ENCODE measurements at places on chromosomes 1 and 21.

DNA sequence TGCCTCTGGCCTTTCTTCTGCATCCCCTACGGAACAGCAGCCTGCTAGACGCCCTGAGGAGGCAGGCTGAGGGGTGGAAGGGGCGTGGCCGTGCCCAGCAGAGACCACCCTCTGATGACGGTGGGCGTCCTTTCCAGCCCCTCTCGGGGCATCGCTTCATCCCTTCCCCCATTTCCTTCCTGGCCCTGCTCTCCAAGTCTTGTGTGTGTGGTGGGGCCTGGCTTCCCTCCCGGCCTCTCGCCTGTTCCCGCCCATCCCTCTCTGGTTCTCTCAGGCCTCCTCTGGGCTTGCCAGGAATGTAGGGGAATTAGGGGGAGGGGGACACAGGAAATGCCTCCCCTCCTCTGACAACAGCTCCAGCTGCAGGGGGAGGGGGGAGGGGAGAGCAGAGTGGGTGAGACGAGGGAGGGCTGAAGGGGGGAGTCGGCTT is 51.1 kb downstream of the SKI start:
- peak; percentile 78 for DNase-seq

DNA sequence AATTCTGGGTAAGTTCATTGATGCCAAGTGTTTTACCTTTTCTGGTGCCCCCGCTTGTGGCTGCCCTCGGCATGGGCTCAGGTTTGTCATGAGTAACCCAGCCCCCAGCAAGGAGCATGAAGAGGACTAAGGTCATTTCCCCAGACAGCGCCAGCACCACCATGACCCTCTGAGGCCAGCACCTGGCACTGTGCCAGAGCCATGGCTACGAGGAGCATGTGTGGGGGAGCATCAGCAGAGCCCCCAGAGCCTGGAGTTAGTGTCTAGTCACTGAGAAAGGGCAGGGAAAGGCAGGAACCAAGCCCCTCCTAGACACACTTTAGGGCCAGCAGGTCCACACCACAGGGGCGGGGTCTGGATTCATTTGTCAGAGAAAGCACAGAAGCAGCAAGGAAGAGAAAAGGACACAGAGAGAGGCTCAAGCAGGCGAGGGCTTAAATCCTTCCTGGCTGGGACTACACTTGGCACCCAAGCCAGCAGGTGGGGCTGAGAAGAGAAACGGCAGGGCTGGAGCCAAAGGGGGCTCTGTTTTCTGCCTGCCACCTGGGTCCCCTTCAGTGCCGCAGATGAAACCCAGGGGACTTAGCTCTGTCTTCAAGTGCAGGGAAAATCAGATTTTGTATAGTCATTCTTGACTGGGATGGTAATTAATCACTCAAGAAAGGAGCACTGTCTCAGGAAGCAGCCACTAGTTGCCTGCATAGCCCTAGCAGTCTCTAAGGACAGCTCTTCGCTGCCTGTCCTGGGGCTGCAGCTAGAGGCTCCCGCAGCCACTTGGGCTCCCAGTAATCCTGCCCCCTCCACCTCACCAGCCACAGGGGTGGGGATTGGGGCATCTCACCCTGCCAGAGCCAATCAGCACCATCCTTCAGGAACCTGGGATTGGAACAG is 79.6 kb upstream of the ZC3H12A start:
- no peak for DNase-seq

GRCh38 chr21:34147792-34148418 is 74.5 kb downstream of the MRPS6 start:
- DNase-seq = peak; percentile 32

DNA sequence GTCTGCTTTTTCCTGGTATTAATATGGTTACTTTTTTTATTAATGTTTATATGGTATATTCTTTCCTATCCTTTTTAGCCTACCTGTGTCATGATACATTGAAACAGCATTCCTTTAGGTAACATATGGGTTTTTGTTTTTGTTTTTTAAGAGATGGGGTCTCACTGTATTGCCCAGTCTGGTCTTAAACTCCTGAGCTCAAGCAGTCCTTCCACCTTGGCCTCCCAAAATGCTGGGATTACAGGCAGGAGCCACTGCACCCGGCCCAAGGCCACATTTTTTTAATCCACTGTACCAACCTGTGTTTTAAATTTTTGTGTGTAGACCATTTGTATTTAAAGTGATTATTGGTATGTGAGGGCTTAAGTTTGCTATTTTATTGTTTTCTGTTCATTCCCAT is 43.1 kb downstream of the PKN2 start:
- DNase-seq = no peak

- no peak for DNase-seq
Measured at GRCh38 chr1:179177615-179178014, 51.9 kb downstream of the ABL2 start.

DNA sequence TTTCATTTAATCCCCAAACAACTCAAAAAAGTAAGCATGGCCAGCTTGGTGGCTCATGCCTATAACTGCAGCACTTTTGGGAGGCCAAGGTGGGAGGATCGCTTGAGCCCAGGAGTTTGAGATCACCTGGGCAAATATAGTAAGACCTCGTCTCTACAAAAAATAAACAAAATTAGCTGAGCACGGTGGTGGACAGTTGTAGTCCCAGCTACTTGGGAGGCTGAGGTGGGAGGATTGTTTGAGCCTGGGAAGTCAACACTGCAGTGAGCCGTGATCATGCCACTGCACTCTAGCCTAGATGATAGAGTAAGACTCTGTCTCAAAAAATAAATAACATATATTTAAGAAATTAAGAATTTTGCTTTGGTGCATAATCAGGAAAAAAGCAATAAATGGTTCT is 6.1 kb upstream of the AKR1A1 start:
- DNase-seq = no peak

DNA sequence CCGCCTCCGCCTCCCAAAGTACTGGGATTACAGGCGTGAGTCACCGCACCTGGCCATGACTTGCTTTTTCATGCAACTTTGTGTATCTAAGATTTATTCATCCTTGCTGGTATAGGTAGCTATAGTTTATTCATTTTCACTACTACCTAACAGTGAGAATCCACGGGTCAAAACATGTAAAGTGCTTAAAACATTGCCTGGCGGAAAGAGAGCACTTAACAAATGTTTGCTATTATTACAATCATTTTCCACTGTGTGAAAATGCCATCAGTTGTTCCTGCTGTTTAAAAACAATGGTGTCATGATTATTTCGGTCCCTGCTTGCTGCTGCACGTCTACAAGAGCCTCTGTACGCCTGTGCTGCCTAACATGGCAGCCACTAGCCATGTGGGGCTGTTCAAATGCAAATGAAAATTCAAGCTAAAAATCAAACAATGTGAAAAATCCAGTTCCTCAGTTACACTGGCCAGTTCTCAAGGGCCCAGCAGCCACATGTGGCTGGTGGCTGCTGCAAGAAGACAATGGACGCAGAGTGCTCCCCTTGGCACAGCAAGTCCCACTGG is 65.1 kb downstream of the CLSTN1 start:
- no peak for DNase-seq

- DNase-seq = no peak
Measured at GRCh38 chr1:6506210-6507036, 15.0 kb upstream of the PLEKHG5 start.

DNA sequence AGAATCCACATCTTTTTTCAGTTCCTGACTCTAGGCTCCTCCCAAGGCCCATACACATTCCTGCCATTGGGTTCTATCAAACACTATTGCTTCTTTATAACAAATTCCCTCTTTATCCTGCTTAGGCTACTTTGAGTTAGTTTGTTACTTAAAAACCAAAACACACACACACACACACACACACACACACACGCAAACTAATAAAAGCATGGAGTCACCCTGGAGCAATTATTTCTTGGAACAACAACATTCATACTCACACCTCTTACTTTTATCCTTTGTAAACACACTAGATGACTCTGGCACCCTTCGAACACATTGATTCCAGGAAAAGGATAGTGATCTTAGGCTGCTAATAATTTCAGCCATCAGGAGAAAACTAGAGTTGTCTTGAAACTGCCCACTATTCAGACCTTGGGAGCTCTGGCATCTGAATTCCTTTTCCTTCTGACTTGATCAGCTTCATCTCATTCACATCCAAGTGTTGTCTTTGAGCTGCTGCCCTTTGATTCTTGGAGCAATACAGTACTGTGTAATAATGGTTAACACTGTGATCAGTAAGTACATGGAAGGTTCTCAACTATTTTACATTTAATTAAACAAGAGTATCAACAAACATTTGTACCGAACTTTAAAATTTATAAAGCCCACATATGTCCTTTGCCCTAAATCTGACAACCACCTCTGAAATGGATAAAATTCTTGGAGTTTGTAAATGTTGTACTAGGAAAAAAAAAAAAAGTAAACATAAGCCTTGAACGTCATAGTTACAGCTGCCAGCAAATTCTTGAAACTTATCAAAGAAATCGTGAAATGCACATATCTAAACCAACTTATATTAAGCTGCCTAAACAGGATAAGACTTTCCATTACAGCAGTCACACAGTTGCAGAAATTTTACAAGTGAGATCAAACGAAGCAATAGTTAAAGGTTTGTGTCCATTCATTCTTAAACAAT is 2.8 kb upstream of the SEC22B start:
- peak; percentile 39 for DNase-seq

- peak; percentile 41 for DNase-seq
Measured at GRCh38 chr1:47231301-47232186, 481 bp downstream of the TAL1 start.

DNA sequence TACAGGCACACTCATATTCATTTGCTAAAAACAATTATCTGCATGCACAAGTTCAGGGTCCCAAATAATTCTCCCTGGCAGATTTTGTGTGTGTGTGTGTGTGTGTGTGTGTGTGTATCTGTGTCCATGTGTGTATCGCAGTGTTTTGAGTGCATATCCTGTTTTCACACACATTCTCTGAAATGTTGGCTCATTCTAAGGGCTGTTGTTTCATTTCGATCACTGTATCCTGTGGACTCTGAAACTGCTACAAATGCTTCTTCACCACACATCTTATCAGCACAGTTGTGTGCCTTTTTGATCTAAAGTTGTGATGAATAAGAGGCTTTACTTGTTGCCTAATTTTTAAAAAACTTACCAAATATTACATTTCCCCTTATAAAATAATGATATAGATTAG is 34.6 kb downstream of the NR5A2 start:
- DNase-seq = no peak

GRCh38 chr1:227362039-227362438 is 43.7 kb upstream of the CDC42BPA start:
- DNase-seq = no peak

- no peak for DNase-seq
Measured at GRCh38 chr1:231610388-231610787, 16.2 kb upstream of the DISC1 start.

GRCh38 chr1:88462488-88463261 is 221.4 kb upstream of the PKN2 start:
- peak; percentile 64 for DNase-seq

- no peak for DNase-seq
Measured at GRCh38 chr1:18332576-18332975, 148.2 kb upstream of the KLHDC7A start.

DNA sequence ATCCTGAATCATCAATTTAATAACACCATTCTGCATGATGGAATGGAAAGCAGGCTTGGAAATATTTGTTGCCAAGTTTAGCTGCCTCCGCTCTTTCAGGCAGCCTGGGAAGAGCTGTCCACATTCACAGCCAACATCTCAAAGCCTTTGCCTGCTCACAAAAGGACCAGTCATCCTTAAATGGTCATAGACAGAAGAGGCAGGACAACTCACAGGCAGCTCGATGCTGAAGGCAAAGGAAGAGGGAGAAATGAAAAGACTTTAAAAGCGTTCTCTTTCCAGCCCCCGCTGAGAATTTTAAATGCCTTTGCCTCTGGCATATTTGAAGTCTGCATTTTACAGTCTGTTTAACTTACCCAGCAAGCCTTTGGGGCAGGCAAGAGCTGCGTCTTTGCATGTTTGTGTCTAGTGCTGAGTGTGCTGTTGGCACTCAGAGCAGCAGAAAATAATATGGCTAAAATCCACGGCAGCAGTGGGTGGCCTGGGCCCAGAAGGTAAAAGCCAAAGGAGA is 68.9 kb downstream of the NMNAT2 start:
- DNase-seq = peak; percentile 25

DNA sequence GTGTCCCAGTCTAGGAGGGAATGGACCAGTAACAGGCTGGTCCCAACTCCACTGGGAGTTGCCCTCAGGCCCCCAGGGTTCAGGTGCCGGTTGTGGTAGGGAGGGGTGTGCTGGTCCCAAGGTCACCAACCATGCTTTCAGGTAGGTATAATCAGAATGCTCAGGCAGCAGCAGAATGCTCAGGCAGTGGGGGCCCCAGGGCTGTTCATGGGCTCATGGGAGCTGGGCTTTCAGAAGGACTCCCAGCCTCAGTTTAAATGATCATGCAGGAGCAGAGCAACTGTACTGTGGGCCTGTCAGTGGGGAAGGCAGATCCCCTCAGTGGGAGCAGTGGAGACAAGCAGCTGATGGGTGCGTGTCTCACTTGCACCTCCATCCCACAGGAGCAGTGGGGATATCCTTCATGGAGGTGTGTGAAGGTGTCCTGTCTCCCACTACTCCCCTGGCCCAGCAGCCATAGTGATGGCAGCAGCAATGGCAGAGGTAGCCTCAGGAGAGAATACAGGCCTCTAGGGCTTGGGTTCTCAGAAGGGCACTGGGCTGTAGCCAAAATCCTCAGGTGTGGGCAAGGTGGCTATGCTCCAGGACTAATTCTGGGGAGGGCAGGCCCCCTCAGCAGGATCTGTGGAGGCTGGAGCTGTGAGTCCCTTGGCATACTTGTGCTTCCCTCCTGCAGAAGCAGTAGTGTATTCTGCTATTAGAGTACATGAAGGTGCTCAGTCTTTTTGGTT is 917.3 kb upstream of the B3GALT2 start:
- no peak for DNase-seq

- DNase-seq = no peak
Measured at GRCh38 chr1:86701731-86702130, 2.6 kb upstream of the SH3GLB1 start.

GRCh38 chr1:218383051-218383450 is 37.9 kb downstream of the TGFB2 start:
- no peak for DNase-seq

DNA sequence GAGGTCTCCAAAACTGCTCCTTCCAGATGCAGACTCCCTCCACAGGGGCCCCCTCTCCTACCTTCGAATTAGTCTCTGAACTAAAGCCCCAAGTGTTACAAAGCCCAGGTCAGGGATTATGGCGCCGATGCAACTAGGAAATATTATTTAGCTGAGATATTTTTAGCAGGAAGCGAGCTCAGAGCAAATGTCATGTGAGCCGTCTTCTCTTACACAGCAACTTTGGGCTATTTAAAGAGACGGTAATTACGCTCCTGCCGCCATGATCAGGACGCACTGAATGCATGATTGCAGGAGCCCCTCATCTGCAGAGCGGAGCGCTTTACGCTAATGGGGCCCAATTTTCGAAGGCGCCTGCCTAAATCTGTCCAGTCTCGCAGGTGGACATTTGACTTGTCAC is 55.3 kb upstream of the TARDBP start:
- no peak for DNase-seq

GRCh38 chr1:210531475-210532222 is 202.9 kb downstream of the HHAT start:
- DNase-seq = no peak

DNA sequence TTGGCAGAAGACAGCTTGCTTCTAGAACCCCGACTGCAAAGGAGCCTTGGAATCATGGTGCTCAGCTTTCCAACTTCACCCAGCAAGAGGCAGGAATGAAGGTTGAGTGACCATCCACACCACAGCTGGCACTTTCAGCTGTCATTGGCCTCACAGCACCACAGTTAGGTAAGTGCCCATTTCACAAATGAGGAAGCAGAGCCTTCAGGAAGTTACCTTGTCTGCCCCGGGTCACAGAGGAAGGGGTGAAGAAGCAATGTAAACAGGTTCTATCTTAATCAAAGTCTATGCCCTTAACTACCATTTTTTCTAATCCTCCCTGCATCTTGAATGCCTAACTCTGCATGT is 156.0 kb downstream of the GLUL start:
- no peak for DNase-seq

All from AG08396 (cell line).